CD4-positive, alpha-beta T cell treated with Interferon alpha-2 for 1 hour (primary cell): ENCODE measurements at places on chromosomes 3 and 15.

GRCh38 chr3:27311400-27311799, 57.8 kb downstream of the NEK10 start:
- DNase-seq = no peak

- no peak for DNase-seq
Observed at GRCh38 chr3:1616744-1617143, 481.9 kb upstream of the CNTN4 start.

- DNase-seq = no peak
Observed at GRCh38 chr15:50135031-50135551, 16.1 kb upstream of the ATP8B4 start.

DNA sequence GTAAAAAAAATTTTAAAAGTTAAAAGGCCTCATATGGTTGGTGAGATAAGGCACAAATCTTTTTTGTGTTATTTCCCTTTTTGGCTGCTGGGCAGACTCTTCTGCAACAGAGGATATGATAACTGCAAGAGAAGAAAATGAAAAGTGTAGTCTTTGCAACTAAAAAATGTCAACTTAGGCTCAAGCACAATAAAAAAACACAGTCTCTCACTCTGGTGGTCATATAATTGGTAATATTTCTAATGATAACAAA, 15.4 kb downstream of the COMMD2 start:
- no peak for DNase-seq

GRCh38 chr3:17639765-17640164, 102.7 kb downstream of the TBC1D5 start:
- DNase-seq = no peak

GRCh38 chr15:67176195-67176971, 78.1 kb downstream of the AAGAB start:
- DNase-seq = no peak

- no peak for DNase-seq
Observed at GRCh38 chr3:37904601-37905000, 42.9 kb downstream of the CTDSPL start.

DNA sequence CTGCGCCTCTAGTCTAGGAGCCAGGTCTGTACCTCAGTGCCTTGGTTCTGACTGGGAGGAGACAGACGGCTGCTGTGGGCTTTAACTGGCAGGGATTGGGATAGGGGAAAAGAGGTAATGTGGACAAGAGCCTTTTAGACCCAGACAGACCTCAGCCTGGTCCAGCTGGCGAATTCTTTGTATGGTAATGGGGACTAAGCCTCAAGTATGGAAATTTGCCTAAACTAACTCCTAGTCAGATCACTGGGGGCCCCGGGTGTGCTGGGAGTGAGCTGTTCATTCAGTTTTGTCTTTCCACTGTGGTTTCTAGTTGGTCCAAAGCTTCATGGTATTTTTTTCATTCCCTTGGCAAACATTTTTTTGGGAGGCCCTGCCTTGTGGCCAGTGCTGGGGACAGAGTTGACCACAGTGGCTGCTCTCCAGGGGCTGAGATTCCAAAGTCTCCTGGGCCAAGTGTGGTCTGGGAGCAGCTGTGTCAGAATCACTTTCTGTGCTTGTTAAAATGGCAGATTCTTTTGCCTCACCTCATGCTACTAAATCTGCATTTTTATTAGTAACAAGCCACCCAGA, 261.4 kb upstream of the C2CD4B start:
- no peak for DNase-seq

GRCh38 chr15:63403254-63403945, 21.8 kb upstream of the CA12 start:
- DNase-seq = no peak

- no peak for DNase-seq
Observed at GRCh38 chr15:77582763-77583162, 49.9 kb downstream of the LINGO1 start.

- DNase-seq = peak; percentile 75
Observed at GRCh38 chr15:40421246-40422157, 15.9 kb downstream of the IVD start.

DNA sequence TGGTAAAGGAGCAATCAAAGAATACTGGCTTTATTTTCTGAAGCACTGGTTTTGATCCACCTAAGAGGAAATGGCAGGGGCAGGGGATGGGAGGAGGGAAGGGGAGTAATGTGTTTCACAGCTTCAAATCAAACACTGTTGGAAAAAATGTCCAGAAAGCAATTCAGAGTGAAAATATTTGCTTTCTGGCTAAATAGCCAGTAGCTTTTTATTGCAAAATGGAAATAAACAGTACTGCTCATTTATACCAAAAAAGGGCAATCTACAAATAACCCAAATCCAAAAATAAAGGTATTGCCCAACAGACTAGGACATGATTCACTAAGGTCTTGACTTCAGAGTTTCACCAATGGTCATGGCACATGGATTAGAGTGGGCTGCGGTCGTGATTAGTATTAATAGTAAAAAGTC, 279.3 kb upstream of the THBS1 start:
- no peak for DNase-seq

- DNase-seq = no peak
Observed at GRCh38 chr15:87355946-87356345, 900.6 kb downstream of the NTRK3 start.

DNA sequence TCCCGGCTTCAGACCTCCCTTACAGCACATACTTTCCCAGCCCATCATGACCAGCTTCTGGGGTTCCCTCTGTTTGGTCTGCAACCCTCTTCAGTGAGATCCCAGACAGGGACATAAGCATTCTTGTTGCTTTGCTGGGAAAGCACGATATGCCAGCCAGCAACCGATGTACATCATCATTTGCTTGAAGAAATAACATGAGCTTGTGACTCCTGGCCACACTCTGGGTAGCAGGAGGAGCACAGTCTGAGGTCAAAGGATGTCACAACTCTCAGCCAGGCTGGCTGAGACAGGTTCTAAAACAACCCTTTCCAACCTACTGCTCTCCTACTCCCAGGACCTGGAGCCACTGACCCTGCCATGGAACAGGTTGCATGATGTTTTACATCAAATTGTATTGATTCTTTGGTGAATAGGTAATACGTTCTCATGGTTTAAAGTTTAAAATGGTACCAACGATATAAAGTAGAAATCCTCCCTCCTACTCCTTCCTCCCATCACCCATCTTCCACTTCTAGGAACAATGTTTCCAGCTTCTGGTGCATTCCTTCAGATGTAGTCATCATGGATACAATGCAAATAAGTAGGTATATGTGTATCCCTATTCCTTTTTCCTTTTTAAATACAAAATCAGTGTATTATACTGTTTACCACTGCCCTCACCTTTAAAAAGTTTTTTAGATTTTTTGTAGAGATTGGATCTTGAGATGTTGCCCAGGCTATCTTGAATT, 190.3 kb downstream of the OPA1 start:
- no peak for DNase-seq

- DNase-seq = no peak
Observed at GRCh38 chr15:31308185-31308639, 18.4 kb upstream of the KLF13 start.

- no peak for DNase-seq
Observed at GRCh38 chr15:85607842-85608241, 186.9 kb downstream of the KLHL25 start.
